ENCODE measurements at places on chromosomes 6 and 20.

GRCh38 chr6:141809901-141810300 lies 322.8 kb upstream of the GJE1 start:
- DNase-seq = no peak

- DNase-seq = no peak
Measured at GRCh38 chr20:39152742-39153141, 190.6 kb downstream of the DHX35 start.

DNA sequence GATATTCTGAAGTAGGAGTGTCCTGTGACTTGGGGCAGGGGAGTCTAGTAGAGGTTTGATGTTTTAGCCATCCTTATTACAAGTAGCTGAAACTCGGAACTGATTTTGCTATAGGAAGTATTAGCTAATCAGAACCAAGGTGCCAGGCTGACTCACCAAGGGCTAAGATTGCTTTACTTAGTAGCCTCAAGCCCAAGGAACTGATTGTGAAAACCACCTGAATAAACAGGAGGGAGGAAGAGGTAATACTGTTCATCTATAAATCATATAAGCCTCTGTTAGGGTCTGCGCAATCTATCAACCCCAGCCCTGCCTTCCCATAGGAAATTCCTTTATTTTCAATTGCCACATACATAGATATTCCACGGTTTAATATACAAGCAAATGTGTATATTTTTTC lies 54.4 kb downstream of the GNAS start:
- DNase-seq = no peak

- DNase-seq = no peak
Measured at GRCh38 chr6:114083251-114083650, 112.3 kb upstream of the HDAC2 start.

DNA sequence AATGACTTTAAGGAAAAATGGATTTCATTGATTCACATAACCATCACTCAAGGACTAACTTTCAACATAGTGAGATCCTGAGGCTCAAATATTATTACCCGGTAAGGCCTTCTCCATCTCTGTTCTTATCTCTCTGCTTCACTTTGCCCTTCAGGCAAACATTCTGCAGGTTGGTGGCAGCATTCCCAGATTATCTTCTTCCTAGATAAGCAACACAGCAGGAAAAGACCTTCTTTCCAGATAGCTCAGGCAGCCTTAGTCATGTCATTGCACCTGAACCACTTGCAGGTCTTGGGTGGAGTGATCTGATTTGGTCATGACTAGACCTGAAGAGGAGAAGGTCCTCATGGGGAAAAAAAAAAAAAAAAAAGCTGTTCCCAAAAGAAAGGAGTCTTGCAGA lies 5.3 kb upstream of the HIVEP2 start:
- no peak for DNase-seq

DNA sequence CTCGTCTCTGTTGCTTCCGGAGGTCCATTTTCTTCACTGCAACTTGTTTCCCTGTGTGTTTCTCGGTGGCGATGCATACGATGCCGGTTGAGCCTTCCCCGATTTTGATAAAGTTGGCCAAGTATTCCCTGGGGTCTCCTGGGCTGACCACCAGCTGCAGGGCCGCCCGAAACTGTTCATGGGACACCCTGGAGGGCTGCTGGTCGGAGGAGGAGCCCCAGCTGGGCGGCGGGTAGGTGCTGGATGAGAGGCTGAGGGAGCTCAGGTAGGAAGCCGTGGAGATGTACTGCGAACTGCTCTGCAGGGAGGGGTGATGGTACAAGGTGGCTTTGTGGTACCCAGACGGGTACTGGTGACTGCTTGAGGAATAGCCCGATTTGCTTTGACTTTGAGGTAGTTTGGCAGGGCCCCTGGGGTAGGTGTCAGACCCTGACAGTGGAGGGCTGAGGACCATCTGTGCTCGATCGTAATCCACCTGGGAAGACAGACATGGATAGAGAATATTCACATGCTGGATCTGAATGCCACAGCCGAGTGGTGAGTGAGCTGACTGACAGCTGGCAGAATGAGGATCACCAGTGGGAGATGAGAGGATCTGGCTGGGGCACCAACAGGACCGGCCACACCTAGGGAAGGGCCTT lies 51.6 kb downstream of the LAMP5 start:
- no peak for DNase-seq

DNA sequence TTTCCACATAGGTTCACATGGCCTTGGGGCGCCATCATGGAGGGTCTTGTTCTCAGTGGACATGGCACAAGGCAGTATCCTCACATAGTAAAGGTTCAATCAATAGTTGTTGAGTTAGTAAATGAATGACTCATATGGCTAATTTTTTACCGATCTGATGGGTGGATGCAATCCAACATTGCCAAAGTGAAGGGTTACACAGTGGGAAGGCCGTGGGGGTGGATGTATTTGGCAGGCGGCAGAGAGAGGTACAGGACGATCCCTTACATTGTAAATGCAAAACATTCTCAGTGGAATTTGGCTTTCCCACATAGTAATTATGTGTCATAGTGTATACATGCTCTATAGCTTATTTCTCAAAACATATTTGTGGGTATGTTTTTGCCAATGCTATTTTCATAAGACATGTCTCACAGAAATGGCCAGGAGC lies 21.0 kb upstream of the PDE7B start:
- no peak for DNase-seq

DNA sequence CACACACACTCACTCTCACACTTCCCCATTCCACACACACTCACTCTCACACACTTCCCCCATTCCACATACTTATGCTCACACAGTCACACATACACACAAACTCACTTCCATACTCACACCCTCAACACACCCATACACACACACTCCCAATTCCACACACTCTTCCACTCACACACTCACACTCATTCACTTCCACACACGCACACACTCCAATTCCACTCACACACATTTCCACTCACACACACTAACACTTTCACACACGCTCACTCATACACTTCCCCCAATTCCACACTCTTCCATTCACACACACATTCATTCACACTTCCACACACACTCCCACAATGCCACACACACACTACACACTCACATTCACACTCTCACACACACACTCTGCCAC lies 8.0 kb upstream of the OSBPL2 start:
- DNase-seq = no peak

GRCh38 chr6:142856624-142857232 lies 88.2 kb downstream of the HIVEP2 start:
- no peak for DNase-seq

DNA sequence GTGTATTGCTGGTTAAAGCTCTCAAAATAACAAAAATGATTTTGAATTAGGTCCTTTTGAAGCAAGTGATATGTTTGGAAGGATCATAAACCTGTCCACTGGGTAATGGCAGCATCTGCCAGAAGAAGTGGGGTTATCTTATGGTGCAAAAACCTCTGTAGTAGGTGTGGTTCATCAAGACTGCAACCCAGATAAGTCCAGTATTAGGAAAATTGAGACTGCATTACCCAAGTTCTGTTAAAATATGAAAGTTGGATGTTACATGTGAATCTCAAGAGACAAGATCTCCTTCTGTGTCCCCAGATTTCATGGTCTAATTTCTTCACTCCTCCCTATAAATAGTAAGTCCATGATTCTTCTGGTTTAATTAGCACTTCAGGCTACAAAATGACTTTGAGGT lies 59.4 kb downstream of the RPRD1B start:
- no peak for DNase-seq

GRCh38 chr20:50909413-50909812 lies 21.8 kb downstream of the ADNP start:
- no peak for DNase-seq

GRCh38 chr6:163529605-163530004 lies 115.1 kb downstream of the QKI start:
- DNase-seq = no peak

- DNase-seq = no peak
Measured at GRCh38 chr20:21767739-21768223, 62.3 kb downstream of the PAX1 start.

DNA sequence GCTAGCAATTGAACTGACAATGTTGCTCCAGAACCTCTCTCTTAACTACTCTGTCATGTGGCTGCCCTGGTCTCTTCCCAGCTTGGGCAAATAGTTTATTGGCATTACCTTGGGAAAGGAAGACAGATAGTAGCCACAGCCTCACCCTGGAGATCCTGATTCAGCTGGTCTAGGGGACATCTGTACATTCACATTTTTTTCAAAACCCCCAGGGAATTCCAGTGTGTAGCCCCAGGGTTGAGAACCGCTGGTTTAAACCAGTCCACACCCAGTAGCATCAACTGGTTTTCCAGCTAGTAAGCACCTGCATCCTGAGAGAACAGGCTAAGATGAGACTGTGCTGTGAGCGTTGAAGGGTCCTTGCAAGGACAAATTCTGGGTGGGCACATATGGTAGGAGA lies 9.6 kb downstream of the SCUBE3 start:
- DNase-seq = no peak

DNA sequence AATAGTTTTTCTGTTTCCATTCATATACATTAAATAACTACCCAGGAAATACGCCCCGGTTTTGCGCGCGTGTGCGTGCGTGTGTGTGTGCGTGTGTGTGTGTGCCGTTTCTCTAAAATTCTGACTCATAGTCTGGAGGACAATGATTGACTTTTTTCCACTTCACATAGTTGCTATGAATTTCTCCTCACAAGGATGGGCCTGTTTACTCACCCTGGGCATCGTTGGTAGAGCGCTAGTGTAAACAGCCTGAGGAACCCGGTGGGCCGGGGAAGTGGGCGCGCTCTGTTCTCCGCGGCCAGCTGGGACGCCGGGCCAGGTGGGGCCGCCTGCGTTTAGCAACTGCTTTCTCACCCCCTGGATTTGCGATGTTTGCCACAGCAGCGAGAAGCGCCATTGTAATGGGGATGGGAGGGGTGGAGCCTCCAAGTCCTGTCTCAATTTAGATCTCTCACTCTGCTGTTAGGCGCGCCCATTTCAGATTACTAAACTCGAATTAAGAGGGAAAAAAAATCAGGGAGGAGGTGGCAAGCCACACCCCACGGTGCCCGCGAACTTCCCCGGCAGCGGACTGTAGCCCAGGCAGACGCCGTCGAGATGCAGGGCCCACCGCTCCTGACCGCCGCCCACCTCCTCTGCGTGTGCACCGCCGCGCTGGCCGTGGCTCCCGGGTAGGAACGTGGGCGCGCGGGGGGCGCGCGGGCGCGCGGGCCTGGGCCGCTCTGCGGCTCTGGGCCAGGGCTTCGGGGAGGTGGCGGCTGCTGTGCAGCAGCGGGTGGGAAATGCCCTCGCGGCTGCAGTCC lies at the start of gene CD109:
Gene CD109, plus strand, starts transcription at position 585 of the 803 bp plus-strand sequence. Its CDS starts 13 bp downstream, at position 598.
- peak; percentile 61 for DNase-seq

GRCh38 chr6:76397966-76398365 lies 325.5 kb upstream of the IMPG1 start:
- no peak for DNase-seq

GRCh38 chr6:156953479-156954146 lies 176.4 kb downstream of the ARID1B start:
- DNase-seq = peak; percentile 8

DNA sequence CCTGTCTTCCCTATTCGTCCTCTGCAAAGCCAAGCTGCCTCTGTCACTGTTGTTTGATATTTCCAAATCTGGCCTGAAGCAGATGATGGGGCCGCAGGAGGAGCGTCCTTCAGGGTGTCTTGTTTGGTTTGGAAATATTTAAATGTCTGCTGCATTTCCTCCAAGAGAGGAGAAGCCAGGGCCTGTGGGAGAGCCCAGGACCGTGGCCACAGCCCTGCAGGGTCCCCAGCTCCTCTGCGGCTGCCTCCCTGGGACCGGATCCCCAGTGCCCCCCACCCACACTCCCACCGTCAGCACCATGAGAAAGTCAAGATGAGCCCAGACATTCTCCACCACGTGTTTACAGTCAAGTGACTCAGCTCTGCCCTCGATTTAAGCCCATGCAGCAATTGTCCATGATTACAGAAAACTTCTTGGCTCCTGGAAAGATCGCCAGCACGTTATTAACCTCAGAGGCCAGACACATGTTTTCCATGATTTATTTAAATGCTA lies 18.2 kb downstream of the FOXF2 start:
- DNase-seq = no peak

- peak; percentile 83 for DNase-seq
Measured at GRCh38 chr6:108689272-108690161, 128.8 kb downstream of the FOXO3 start.

GRCh38 chr6:15500078-15500740 lies 162.6 kb downstream of the DTNBP1 start:
- no peak for DNase-seq

GRCh38 chr20:54350415-54350814 lies 125.0 kb upstream of the DOK5 start:
- no peak for DNase-seq

GRCh38 chr6:79894939-79895338 lies 52.4 kb downstream of the ELOVL4 start:
- DNase-seq = no peak

- no peak for DNase-seq
Measured at GRCh38 chr6:130138909-130139242, 83.9 kb downstream of the SAMD3 start.

DNA sequence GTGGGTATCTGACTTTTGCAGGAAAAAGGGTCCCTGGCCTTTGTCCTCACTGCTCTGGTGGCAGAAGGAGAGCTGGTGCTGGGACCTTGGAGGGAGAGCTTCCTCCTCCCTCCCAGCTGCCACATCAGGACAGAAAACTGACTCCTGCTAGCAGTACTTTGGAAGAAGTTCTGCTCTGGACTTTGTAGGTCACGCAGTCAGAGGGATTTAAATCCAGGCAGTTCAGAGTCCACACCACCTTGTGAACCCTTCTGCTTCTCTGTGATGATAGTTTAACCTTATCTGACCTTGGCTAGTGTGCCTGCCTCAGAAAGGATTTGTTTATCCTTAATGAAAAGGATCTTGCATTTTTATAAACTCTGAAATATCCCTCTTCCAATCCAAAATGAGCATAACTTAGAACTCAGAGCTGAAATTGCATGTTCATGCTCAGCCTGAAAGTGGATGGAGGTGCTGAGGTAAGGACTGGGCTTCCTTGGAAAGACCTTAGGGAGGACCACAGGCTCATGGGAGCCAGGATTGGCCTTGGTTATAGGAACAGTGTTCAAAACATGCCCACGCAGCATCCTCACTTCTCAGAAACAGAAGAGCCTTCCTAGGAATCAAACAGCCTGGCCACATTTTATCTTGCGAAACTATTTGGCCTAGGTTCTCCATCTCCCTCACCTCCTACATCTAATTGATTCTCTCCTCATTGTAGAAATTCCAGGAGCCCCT lies 123.9 kb upstream of the SASH1 start:
- no peak for DNase-seq

DNA sequence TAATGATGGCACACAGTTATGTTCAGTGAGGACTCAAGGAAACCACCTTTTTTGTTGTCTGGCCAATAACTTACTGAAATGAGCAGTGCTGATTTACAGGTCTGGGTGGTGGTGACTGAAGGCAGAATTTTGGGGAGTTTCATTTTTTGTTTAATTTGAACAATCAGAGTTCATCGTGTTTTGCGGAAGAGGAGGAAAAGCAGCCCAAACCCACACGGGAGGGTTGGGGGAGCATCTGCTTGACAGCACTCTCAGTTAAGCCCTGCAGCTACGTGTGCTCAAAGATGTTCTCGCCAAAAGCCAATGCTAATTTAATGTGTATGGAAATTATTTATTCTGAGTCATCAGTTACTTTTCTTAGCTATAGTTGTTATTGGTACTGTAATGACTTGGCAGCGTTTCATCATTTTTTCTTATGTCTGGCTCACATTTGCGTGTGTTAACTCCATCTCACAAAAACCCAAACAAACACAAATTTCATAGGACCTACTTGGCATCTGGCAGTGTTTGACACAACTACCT lies 89.2 kb downstream of the UST start:
- DNase-seq = no peak

GRCh38 chr6:91782802-91783201 lies 1195.9 kb upstream of the MAP3K7 start:
- no peak for DNase-seq

Measured in Kasumi-1 (cell line).